NCI-H2081 treated with DMSO at 0.1 percent for 48 hours (cell line): ENCODE measurements at places on chromosomes 6 and 20.

GRCh38 chr20:14951707-14952418, 614.5 kb upstream of the FLRT3 start:
- DNase-seq: no peak

DNA sequence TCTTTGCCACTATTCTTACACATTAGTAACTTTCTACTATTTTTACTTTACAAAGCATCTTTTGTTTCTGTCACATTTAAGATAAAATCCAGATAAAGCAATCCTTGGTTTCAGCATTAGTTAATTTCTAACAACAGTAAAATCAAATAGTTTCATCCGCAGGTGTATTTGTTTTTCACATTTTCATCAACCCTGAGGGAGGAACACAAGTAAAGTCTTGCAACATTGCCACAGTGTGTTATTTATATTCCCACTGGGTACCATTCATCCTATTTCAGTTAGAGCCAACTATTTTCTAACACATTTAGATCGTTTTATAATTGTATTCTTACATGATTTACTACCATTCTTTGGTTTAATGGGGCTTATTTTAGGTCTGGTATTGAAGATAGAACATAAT, 908.7 kb upstream of the CITED2 start:
- no peak for DNase-seq

DNA sequence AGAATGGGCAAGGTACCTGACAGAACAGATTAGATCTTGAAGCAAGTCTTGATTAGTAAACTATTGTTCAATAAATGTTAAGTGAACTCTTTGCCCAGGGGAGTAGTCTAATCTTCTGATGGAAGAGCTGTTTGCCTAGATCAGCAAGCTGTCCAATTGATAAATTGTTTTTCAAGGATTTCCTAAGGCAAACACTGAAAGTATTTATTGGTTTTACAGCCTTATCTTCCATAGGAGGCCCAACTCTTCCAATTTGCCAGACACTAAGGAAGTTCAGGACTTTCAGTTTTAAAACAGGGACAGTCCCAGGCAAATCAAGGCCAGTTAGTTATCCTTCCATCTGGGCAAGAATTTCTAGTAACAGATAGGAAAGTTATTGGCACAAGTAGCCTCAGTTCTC, 1.8 kb upstream of the C6orf163 start:
- DNase-seq: no peak

DNA sequence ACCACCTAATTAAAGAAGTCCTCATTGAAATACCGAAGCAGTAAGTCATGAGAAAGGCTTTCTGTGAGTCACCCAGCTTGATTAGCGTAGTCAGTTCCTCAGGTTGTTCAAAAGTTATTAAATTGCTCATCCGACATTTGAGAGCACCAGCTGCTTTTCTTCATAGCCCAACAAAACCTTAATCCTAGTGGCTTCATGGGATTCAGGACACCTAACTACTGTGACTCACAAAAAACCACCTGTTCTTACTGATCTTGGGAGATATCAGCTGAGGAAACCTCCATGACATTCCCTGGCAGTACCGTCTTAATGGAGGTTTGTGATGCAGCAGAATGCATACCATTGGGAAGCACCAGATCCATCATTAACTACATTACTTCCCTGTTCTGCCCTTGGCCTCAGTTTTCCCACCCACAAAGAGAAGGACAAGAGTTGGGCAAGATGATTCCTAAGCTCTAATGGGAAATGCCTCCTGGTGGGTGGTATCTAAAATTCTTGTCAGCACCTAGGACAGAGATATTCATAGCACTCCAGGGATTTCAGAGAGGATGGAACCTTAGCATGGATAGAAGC, 103.8 kb downstream of the KHDC1L start:
- DNase-seq: no peak

GRCh38 chr6:90575267-90575666, 11.6 kb downstream of the MAP3K7 start:
- no peak for DNase-seq

DNA sequence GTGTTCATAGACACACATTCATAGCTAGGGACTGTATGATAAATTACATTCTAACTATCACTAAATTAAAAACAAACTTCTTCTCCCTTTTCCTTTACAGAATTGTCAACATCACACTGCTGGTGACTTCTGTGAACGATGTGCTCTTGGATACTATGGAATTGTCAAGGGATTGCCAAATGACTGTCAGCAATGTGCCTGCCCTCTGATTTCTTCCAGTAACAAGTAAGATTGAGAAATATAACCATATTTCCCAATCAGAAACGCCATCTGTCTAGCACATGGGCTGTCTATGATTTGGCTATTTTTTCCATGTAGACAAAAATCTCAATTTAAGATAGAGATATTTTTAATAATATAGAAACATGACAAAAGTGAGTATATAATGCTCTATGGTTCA, 367.7 kb downstream of the ARHGAP18 start:
- no peak for DNase-seq

DNA sequence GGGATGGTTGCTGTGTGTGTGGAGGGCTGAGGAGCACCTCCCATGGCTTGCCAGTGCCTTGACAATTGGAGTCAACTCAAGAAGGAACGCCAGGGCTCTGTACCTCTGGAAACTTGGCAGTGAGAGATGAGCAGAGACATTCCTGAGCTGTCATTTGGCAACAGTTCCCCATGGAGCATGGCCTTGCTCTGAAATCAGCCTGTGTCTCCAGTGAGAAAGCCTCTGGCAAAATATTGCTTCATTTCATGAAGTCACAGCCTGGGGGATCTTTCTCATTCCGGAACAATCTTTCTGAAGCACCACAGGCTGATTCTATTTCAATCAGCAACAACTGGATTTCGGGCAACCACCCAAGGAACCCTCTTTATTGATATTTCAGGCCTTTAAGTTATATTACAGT, 52.2 kb upstream of the FNDC1 start:
- DNase-seq: no peak

DNA sequence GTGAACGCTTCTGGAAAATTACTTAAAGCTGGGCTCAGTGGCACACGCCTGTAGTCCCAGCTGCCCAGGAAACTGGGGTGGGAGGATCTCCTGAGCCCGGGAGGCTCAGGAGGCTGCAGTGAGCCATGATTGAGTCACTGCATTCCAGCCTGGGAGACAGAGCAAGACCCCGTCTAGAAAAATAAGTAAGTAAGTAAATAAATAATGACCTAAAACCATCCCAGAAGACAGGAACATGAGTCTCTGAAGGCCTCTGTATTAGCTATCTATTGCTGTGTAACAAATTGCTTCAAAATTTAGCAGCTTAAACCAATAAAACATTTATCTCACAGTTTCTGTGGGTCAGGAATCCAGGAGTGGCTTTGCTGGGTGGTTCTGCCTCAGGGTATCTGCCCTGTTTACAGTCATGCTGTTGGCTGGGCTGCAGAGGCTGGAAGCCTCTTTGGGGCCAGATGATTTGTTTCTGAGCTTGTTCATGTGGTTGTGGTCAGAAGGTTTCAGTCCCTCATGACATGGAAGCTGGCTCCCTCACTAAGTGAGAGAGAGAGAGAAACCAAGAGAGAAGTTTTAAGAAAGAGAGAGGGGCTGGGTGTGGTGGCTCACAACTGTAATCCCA, 48.4 kb upstream of the NCOA3 start:
- DNase-seq: no peak

- DNase-seq: no peak
These were observed 18.5 kb downstream of the DST start for GRCh38 chr6:56624046-56624727.
